ENCODE measurements at places on chromosomes 13 and 19.

DNA sequence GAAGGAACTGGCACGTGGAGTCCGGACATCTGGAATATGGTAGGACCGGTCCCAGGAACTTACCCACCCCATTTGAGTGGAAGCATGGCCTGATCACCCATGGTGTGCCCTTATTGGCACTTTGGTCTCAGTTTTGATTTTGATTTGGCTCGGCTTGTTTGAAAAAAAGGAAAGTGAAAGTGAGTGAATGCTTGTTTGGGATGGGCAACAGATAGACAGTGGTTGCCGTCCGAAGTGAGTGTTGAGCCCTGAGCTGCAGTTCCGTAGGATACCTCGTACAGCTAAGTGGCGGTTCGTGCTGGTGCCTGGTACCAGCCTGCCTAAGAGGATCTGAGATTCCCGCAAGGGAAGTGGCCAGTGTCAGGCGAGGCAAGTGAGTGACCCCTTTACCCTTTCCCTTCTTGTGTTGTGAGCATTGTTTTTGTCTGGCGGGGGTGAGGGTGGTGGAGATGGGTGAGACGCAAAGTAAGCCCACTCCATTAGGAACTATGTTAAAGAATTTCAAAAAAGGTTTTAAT lies 605.8 kb downstream of the UQCRFS1 start:
- DNase-seq: no peak

GRCh38 chr13:24233351-24233901 lies 72.9 kb downstream of the SPATA13 start:
- no peak for DNase-seq

DNA sequence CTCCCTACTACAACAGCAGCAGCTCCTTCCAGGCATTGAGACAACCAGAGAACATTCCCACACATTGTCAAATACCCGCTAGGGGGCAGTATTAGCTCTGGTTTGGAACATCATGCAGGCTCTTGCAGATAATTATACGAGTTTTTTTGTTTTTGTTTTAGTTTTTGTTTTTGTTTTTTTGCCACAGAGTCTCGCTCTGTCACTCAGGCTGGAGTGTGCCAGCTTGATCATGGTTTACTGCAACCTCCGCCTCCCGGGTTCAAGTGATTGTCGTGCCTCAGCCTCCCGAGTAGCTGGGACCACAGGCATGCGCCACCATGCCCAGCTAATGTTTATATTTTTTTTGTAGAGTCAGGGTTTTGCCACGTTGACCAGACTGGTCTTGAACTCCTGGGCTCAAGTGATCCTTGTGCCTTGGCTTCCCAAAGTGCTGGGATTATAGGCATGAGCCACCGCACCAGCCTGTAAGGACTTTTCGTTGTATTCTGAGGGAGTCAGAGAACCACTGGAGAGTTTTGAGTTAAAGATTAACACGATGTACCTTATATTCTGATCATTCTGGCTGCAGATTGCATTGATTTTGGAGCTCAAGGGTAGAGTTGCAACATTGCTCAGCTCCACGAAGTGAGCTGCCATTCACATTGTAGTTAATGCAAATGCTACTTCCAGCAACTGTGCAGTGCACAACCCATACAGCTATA lies 41.7 kb upstream of the CEACAM20 start:
- DNase-seq: peak; percentile 73

GRCh38 chr13:47025791-47026447 lies 129.1 kb upstream of the HTR2A start:
- DNase-seq: no peak

DNA sequence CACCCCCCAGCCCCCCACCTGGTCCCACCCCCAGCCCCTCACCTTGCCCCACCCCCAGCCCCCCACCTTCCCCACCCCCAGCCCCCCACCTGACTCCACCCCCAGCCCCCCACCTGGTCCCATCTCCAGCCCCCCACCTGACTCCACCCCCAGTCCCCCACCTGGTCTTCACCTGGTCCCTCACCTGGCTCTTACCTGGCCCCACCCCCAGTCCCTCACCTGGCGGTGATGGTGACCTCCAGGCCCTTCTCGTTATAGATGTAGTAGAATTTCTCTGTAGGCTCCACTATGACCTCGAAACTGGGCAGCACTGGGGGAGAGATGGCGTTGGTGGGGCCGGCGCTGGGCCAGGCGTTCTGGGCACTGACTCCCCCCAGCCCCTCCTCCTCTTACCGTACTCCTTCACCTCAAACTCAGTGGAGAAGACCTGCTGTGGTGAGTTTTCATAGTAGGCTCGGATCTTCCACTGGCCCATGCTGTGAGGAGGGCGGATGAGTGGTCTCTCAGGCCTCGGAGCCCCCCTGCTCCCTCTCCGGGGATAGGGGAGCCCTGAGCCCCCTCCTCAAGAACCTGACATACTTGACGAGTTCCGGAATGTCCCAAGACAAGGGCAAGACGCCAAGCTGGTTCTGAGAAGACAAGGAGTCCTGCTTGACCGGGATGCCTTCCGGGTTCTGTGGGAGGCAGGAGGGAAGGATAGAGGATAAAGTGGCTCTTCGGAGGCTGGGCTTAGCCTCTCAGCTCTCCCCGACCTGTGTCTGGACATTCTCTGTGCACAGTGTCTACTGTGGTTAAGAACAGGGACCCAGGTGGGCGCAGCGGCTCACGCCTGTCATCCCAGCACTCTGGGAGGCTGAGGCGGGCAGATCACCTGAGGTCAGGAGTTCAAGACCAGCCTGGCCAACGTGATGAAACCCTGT lies 6.4 kb downstream of the C3 start:
- DNase-seq: no peak

DNA sequence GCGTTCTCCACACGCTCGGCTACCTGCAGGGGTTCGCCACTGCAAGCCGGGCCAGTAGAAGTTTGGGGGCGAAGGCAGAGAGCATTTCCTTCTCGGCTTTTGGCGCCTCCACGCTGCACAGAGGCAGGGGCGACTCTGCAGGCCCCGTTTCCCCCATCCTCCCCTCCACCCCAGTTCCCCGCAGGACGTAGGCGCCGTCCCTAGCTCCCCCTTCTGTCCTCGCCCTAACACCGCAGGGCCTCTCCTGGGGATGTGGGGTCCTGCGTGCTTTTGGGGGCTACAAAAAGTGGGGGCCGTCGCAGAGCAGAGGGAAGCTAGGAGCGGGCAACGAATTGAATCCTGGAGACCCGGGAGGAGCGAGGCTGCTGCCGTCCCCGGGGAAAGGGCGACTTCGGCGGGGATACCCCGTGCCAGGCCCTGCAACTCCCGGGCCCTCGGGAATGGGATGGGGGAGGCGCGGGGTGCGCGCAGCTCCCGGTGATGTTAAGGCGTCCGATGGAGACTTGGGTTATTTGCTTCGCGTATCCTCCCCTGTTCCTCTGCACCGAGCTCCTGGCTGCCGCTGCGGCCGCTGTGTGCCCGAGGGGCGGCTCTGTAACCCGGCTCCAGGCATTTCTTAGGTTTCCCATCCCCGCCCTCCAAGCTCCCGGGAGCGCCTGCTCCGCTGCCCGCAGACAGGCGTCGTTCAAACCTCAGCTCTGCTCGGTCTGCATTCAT lies 255.9 kb upstream of the SOX21 start:
- DNase-seq: no peak

DNA sequence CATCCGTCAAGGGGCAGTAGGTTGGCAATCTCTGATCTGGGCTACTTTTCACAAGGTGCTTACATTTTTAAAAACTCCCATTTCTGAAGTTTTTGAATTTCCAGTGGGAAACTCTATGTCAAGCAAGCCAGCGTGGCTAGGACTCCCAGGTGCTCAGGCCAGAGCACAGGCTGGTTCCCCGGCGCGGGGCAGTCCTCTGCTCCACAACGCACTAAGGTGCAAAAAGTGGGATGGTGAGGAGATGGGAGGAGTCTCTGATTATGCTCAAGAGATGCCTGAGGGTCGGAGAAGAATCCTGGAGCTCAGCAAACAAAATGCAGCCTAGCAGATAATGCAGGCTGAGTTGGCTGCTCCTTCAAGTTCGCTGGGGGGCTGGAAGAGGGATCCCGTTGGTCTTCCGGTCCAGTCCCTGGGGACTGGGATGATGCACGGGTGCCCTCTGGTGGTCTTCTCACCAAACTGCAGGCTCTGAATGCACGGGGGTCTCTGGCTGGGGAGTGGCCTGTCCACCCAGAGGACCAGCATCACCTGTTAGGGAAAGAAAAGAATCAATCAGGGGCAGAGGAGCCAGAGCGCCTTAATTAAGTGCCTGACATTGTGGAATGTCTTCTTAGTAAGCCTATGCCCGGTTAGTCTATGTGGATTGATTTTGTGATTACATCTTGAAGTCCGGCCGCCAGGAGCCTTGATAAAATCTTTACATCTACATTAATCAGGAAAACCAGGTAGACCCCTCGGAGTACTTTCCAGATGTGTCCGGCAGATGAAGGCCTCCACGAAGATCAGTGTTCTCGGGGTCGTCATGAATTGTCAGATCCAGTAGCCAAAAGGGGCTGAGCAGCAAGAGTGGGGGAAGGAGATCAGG lies 244.4 kb upstream of the MAB21L1 start:
- peak; percentile 50 for DNase-seq

Data from GM12865 (cell line).